ENCODE measurements at places on chromosomes 12 and 14.

- DNase-seq: no peak
Measured at GRCh38 chr12:4789776-4790175, 69.6 kb downstream of the GALNT8 start.

GRCh38 chr12:70849265-70849960 is 71.1 kb downstream of the PTPRR start:
- peak; percentile 61 for DNase-seq

DNA sequence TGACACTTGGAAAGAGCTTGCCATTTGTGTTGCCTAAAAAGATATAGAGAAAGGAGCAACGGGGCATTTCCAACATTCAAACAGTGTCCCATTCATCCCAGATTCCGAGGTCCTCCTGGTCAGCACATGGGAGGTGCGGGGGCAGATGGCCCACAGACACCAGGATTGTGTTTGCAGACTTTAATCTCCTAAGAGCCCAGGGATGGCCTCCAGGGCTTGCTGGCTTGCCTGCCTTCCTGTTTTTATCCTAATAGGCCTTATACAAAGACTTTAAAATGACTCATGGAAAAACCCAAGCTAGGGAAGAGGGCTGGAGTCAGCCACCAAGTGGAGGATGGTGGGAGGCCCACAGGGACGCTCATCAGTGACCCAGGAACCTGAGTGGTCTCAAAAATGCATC is 21.5 kb upstream of the FAM181A start:
- DNase-seq: no peak

DNA sequence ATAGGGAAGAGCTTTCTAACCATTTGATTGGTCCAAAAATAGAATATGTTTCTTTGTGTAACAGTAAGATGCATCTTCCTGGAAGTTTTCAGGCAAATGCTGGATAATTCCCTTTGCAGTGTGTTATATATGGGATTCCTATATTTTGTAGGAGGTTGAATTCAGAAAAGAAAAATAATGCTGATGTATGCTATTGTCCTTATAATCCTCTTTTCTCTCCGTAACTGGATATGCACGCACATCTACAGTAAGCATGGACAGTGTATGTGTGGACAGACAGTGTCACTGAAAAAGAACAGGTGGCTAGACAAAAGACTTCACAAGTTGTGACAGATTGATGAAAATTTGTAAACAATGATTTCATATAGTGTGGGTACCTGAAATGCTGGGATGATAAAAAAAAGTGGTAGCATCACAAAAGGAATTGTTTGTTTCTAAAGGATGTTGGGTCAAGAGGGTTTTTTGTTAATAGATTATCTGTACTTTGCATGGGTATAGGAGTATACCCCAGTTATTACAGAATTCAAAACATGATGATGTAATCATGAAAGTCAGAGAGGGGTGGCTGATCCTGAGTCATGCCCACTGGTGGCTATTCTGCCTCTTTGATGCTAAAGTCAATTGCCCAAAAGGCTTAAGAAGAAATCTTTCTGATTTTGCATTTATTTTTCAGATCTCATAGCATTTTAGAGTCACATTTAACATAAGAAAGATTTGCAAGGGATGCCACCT is 160.7 kb upstream of the TMTC1 start:
- no peak for DNase-seq

GRCh38 chr12:95117178-95117599 is 43.8 kb upstream of the NR2C1 start:
- DNase-seq: peak; percentile 72

Measured in globus pallidus (tissue), 1 donor.